CD8-positive, alpha-beta memory T cell (primary cell): ENCODE measurements at places on chromosomes 11 and 22. TPM values are rescaled to one million over a fixed set of nuclear protein-coding genes. Genes with fewer than 3 reads are reported as not detected.

DNA sequence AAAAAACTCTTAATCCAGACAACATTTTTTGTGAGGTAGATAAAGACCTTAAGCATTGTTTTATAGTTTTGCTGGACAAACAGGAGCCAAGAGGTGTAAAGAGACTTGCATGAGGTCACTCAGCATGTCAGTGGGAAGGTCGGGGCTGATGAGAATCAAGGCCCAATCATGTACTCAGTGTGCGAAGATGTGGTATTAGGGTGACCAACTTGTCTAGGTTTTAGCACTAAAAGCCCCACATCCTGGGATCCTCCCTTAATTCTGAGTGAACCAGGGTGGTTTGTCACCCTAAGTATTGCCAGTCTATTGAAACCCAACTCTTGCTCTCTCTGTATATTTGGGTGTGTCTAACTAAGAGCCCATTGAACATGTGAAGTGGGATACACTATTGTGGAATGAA lies 19.5 kb upstream of the SORL1-AS1 start:
- DNase-seq, result no peak

- no peak for DNase-seq
Measured at GRCh38 chr22:28112548-28113043, 193.5 kb upstream of the PITPNB start.

DNA sequence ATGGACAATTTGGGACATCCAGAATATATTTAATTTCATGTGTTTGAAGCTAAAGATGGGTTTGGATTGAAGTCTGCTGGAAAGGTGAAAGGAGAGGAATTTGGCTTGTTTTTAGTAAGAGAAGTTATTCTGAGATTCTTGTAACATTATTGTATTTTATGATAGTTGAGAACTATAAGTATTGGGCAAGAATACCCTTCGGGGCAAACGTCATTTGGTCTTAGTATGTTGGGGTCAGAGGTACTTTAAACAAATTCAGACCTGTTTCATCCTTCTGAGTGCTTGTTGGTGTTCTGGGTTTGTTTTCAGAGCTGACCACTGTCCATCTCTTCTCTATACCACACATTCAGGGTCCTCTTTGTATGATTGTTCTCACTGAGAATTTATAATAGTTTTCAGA lies 19.5 kb downstream of the PANX1 start:
- no peak for DNase-seq

Gene PGM2L1
- total RNA-seq, result 9.8 TPM

Gene SCGB1D2
- total RNA-seq, result not detected
